Astrocyte of the cerebellum (primary cell): ENCODE measurements at places on chromosomes 16 and 17.

- DNase-seq, result no peak
Measured at GRCh38 chr17:37741341-37742115, 3.3 kb downstream of the HNF1B start.

DNA sequence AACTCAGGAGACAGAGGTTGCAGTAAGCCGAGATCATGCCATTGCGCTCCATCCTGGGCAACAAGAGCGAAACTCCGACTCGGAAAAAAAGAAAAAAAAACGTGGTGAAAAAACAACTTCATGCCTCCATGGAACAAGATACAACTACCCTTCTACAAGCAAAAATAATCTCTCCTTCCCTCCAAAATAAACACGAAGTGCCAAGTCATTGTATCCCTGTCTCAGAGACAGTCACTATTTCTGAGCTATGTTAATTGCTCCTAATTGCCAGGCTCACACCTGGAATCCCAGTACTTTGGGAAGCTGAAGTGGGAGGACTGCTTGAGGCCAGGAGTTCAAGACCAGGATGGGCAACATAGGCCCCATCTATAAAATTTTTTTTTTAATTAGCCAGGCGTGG, 19.0 kb upstream of the SLC16A5 start:
- no peak for DNase-seq

GRCh38 chr17:81387100-81388090, 7.9 kb upstream of the BAHCC1 start:
- DNase-seq, result no peak

GRCh38 chr17:28725660-28726225, 290 bp downstream of the TLCD1 start:
- DNase-seq, result no peak

GRCh38 chr16:81499576-81500380, 55.2 kb downstream of the CMIP start:
- no peak for DNase-seq

DNA sequence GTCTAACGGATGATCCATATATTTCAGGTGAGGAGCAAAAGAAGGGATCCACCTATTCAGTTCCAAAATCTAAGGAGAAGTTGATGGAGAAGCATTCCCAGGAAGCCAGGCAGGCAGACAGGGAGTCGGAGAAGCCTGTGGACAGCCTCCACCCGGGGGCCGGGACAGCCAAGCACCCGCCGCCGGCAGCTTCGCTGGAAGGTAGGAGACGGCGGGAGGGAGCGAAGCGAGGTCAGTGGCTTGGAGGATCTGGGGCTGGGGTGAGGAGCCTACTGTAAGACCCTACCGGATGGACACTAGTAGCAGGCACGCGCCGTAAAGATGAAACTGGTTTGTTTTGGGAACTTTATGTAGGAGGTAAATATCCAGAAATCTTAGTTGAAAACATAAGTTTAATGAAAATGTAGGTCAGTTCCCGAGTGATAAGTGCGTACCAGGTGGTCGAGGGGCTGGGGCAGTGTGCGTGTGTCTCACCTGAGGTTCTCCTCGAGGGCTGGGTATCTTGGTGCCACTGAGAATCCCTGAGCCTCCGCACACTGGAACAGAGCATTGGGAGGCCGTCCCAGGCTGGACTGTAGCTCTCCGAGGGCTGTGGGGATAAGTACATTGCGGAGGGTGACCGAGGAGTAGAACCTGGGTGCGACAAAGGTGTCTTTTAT, 714 bp downstream of the SPATA33 start:
- DNase-seq, result no peak

GRCh38 chr17:31583772-31584356, 192.4 kb downstream of the RAB11FIP4 start:
- no peak for DNase-seq

DNA sequence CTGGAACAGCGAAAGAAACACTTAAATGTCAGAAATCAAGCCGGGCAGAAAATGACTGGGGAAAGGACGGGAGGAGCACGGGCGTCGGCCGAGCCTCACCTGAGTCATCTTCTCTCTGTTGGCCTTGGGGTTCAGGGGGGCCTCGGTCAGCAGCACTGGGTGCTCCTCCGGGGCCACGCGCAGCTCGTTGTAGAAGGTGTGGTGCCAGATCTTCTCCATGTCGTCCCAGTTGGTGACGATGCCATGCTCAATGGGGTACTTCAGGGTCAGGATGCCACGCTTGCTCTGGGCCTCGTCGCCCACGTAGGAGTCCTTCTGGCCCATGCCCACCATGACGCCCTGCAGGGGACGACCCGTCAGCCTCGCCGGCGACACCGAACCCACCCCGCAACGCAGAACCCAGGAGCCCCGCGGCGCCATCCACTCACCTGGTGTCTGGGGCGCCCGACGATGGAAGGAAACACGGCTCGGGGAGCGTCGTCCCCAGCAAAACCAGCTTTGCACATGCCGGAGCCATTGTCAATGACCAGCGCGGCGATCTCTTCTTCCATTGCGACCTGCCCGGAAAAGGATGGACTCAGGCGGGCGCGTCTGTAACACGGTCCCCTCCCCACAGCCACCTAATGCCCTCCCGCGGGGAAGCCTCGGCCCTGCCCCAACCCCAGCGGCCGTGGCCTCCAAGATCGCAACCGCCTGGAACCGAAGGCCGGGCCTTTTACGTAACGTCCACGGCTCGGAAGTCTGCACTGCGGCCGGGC, 616 bp downstream of the ACTG1 start:
- no peak for DNase-seq

- no peak for DNase-seq
Measured at GRCh38 chr16:2966808-2967191, 2.3 kb upstream of the PAQR4 start.

DNA sequence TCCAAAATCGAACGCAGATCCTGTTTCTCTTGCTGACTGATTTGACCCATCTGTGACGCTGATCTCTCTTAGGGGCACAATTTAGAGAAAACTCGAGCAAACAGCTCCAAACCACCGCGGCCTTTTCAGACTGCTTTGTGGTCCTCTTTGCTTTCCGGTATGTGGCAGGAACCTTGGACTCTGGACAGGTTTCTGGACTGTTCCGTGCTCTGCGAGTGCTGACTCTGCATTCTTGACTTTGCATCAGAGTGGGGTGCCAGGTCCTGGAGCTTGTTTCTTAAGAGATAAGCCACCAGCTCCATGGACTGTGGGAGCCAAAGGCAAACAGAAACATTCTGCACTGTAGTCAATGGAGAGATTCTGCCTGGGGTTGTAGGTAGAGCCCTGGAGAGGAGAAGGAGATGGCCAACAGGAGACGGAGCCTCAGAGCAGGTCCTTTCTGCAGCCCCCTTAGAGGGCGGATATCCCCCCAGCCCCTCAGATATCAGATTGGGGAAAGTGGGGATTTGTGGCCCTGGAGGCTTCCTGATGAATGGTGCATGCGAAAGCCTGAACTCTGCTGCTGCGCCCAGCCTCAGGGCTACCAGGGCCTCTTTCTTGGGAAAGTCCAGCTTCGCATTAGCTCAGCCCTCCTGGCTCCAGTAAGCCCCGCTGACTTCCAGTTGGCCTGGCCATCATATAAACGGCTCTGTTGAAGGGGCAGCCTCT, 65.6 kb downstream of the WIPI1 start:
- no peak for DNase-seq

DNA sequence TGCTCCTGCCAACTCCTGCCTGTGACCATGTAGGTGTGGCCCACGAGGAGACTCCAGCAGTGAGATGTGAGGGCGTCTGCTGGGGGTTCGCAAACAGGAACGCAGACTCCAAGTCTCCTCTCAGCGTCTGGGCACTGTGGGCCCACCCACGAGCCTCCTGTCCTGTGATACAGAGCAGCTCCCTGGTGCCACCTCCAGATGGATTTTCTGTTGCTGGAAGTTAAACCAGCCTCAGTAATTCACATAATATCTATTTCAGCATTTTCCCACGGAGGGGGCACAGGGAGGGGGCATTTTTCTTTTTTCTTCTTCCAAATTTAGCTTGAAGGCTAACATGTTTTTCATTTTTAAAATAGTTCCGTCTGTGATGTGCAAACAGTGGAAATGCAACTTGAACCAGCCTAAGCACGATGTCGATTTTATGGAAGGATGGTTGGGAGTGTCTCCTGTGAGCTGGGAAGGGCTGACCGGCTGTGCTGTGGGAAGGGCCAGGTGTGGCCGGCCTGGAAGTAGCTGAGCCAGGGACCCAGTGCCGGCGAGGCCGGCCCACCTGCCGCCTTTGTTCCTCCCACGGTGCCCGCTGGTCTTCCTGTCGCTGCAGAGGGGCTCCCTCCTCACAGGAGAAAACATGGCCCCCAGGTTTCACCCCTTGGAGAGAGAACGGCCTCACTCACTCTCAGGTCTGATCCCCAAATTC, 3.9 kb upstream of the RAB40B start:
- no peak for DNase-seq

DNA sequence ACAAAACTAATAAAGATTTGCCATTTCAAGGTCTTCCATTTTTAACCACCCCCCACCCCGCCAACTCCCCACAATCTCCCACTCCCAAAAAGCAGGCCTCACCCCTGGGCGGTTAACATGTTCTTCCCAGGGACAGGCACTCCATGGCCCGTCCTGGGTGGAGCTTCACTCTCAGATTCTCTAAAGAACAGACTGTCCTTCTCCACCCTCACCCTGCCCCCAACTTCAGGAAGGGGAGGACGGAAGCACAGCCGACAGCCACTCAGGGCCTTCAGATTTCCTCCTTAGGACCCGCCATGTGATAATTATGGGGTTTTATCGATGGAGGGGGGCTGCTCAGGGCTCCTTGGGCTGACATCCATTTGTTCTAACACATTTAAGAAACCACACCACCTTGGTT, 61.9 kb downstream of the ZFHX3 start:
- no peak for DNase-seq

DNA sequence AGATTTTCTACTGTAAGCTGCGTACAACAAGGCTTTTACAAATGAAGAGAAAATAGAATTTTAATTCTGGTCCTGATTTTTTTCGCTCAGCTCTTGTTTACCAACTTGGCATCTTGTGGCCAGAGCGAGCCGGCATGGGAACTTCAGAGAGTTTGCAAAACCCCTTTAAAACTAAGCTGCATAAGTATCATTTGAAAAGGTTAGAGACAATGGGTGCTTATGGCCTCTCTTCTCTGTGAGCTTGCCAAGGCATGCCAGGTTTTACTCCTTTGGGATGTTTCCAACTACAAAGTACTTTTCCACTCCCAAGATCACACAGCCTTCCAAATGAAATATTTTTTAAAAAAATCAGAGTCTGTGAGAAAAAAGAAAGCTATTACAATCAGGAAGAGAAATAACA, 62.4 kb upstream of the FA2H start:
- no peak for DNase-seq

GRCh38 chr17:65278050-65278819, 141.1 kb downstream of the RGS9 start:
- DNase-seq, result peak; percentile 56

- no peak for DNase-seq
Measured at GRCh38 chr16:46975908-46976470, 2.5 kb upstream of the DNAJA2 start.
